ENCODE measurements at places on chromosomes 3 and 15.

DNA sequence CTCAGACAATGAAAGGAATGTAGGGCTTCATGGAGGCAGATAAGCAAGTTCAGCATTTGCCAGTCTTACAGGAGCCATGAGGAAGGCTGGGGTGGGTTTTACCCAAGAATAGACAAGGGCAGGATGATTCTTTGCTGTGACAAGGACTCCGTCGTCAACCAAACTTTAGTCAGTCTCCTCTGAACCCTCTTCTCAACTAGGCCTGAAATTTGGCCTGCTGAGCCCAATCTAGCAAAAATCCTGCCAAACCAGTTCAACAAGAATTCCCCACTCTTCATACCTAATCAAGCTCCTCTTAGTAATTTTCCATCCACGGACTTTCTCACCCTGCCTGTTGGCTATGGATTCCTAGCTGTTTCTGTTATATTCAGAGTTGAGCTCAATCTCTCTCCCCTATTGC lies 280.5 kb downstream of the TBL1XR1 start:
- DNase-seq = no peak

DNA sequence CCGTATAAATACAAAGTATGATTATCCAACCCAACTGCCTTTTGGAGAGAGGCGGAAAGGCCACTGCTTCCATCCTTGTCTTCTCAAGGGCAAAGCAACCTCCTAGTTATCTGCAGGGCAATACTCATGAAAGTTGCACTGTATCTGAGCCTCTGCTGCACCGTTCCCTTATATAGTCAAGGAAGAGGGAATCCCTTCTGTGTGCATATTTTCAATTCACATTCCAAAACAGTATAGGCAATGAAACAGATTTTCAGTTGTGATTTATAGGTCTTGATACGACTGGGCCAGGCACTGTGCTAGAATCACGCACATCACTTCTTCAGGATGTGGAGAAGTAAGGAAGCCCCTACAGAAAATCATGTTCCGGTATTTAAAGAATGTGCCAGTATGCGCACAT lies 455.7 kb downstream of the FOXP1 start:
- DNase-seq = no peak

GRCh38 chr3:177523067-177523675 lies 325.9 kb upstream of the TBL1XR1 start:
- DNase-seq = no peak

DNA sequence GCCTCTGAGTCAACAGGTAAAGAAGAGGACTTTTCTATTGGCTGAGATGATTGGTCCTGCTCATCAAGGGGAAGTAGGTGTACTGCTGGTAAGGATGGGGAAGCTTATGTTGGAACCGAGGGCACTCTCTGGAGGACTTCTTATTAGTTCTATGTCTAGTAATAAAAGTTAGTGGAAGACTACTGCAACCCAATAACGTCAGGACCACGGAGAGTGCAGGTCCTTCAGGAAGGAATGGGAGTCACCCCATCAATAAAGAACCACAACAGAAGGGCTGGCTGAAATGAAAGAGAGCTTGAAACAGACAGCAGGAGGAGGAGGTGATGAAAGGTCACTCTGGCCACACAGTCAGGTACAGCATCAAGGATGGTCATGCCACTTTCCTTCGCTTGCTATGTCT lies 68.8 kb upstream of the PRR23E start:
- no peak for DNase-seq

GRCh38 chr15:77097921-77098320 lies 27.0 kb upstream of the TSPAN3 start:
- no peak for DNase-seq

- DNase-seq = no peak
These were observed 99.2 kb downstream of the CEMIP start for GRCh38 chr15:80878242-80878866.

DNA sequence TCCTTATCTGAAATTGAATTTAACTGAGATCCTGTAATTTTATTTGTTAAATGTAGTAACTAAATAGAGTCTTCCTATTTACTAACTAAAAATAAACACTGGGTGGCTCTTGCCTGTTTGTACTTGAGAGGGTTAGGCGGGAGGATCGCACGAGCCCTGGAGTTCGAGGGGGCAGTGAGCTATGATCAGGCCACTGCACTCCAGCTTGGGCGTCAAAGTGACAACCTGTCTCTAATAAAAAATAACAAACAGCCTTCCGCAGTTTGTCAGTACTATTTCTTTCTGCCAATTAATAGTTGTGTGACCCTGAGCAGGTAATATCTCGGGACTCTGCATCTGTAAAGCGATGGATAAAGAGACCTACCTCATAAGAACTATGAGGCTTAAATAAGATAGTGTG lies 768 bp upstream of the PDE12 start:
- no peak for DNase-seq

GRCh38 chr3:123716411-123716810 lies 131.6 kb upstream of the HACD2 start:
- DNase-seq = no peak

DNA sequence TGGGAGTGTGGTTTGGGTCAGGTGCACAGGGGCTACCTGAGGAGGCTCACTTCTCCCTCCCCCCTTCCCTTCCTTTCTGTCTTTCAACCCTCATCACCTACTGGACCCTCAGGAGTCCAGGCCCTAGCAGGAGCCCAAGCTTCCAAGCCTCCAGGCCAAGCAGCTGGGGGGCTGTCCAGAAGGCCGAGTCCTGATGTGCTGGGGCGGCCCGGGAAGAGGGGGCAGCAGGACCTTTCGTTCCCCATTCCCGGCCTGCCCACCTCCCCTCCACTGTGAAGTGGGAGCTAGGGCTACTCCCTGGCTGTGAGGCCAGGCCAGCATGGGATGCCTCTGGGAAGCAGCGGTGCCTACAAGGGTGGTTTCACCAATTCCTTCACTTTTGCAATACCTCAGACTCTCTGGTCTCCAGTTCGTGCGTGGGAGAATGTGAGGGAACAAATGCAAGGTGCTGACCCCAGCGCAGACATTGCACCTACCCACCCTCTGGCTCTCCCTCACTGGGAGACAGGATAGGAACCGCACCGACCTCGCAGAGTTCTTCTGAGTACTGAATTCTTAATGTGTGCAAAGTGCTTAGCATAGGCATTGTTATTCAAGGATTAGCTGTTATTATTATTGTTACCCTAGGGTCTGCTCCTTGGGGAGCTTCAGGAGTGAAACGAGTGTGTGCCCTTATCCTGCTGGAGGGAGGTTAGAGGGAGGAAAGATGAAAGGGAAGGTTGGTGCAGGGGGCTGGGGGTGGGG lies 2.5 kb downstream of the EPHB3 start:
- DNase-seq = no peak

GRCh38 chr3:112047264-112047663 lies 12.7 kb downstream of the TMPRSS7 start:
- no peak for DNase-seq

- DNase-seq = peak; percentile 26
These were observed 500.4 kb downstream of the SHQ1 start for GRCh38 chr3:72347819-72348319.

- DNase-seq = no peak
These were observed 14.3 kb downstream of the MINDY2 start for GRCh38 chr15:58785355-58785754.

- DNase-seq = no peak
These were observed 6.3 kb upstream of the RTP4 start for GRCh38 chr3:187361835-187362234.

- DNase-seq = no peak
These were observed 85.2 kb upstream of the CHL1 start for GRCh38 chr3:111143-112069.

GRCh38 chr15:61835496-61836106 lies 224.6 kb downstream of the VPS13C start:
- peak; percentile 38 for DNase-seq

DNA sequence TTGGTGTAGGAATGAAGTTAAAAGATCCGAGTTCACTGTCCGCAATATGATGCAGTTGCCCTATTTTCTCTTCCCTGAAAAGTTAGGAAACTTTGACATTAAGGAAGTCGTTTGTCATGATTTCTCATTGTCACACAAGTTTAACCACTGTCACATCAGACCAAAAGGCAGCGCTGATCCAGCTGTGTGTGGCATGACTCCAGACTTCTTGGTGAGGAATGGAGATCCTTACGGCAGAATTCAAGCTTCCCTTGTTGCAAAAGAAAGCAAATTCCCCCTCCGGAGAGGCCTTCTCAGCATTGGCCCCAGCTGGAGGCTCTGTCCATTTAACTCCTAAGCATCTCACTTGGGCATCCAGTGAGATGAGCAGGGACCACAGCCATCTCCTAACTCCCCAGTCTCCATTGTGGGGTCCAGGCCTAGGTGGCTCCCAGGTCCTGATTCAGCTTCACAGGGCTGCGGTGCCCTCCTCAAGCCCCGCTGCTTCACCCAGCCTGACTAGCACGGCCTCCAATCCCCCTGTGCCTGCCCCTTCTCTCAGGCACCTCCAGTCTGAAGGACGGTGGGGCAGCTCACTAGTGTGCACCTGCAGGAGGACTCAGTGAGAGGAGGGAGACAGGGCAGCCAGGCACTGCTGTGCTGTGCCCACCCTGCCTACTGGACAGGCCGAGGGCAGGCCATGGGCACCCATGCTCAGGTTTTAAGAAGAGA lies 159.5 kb downstream of the CHSY1 start:
- DNase-seq = no peak

DNA sequence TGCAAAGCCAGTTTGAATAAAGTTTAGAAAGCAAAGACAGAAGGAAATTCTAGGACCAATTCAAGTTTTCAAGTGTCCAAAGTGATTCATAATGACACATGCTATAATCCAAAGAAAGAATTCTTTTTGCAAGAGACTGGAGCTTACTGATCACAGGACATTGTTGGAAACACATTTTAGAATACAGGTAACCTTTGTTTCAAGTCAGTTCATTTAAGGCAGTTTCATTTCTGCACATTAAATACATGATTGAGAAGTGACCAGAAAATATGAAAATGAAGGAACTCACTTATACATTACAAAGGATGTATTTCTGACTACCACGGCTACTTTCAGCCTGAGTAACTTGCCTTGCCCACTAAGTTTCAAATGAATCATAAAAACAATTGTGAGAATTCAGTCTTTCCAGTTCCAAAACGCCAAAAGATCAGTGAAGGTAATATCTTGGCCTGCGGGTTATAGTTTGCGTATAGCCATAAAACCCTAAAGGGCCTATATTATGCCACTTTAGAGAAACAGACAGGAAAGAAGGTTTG lies 48.7 kb downstream of the PRICKLE2 start:
- DNase-seq = no peak

DNA sequence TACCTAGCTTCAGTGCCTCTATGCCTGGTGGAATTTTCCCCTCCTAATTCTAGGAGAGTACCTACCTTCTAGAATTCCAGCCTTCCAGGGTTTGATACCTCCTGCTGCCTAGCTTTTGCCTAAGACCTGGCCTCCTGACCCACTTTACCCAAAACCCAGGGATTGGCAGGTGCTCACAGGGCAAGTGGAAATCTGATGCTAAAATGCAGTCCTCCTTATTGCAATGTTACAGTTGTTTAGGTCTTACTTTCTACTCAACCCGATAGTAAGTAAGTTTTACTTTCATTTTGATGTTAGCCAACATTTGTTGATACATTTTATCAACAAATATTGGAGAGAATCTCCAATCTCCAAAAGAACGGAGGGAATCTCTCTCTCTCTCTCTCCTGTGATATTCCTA lies 275.9 kb downstream of the DOCK3 start:
- no peak for DNase-seq

GRCh38 chr3:56833022-56833421 lies 31.3 kb upstream of the ARHGEF3 start:
- DNase-seq = no peak
